Common myeloid progenitor, CD34-positive (primary cell): ENCODE measurements at places on chromosomes 11 and 22.

GRCh38 chr11:58000699-58001098 is 23.0 kb upstream of the OR9Q1 start:
- no peak for DNase-seq

- no peak for DNase-seq
Observed at GRCh38 chr22:16949561-16949960, 58.5 kb downstream of the GAB4 start.

DNA sequence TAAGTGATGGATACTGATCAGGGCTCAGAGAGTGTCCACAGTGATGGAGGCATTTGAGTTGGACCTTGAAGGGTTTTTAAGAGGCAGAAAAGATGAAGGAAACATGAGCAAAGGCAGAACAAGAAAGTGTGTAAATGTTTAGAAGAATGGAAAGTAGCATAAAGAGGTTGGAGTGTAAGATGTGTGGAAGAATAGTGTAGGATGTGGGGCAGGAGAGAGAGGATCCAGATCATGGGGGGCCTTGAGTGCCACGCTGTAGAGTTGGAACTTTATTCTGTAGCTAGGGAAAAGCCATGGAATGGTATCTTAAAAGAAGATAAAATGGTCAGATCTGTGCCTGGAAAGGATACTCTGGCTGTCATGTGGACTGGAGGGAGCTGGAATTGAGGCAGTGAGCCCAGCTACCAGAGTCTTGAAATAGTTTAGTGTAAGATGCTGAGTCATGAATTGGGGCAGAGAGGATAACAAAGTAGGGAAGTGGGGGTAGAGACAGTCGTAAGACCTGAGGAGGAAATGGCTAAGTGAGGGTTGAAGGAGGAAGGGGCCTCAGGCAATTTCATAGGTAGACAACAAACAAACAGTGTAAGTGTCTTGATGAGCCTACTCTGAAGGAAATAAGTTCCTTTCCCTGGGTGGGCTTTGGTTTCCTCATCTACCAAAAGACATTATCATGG is 6.7 kb downstream of the KCNE3 start:
- DNase-seq = peak; percentile 82

DNA sequence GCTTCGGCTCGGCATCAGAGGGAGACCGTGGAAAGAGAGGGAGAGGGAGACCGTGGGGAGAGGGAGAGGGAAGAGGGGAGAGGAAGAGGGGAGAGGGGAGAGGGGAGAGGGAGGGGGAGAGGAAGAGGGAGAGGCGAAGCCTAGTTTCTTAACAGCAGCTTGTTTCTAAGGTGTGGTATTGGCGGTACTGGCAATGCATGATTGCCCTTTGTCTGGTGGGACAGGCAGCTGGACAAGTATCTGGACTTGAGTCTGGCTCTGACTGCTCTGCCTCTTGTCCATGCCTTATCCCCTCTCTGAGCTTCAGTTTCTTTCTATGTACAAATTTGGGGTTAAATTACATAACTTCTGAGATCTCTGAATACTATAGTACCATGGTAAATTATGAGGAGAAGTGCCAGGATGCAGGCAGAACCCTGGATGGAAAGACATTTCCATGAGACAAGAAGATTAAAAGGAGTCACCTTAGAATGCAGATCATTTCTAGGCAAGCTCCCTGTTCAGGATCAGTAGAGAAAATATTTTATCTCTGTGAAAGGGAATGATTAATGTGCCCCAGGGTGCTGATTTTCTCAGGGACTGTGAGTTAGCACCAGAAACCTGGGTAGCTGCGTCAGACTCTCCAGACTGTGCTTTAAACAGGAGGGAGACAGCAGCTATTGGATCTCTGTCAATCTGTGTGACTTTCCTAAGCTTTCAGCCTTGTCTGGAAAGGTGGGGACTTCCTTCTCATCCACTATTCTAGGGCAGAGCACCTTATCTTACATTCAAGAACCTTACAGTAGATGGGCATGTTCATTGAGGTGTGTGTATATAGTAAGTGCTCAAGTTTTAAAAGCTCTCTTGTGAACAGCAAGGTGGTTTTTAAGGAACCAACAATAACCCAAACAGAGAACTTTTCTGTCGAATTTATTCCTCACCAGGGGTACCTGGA is 31.9 kb upstream of the CCDC90B start:
- DNase-seq = no peak

GRCh38 chr11:35162745-35163144 is 23.8 kb downstream of the CD44 start:
- DNase-seq = peak; percentile 88

DNA sequence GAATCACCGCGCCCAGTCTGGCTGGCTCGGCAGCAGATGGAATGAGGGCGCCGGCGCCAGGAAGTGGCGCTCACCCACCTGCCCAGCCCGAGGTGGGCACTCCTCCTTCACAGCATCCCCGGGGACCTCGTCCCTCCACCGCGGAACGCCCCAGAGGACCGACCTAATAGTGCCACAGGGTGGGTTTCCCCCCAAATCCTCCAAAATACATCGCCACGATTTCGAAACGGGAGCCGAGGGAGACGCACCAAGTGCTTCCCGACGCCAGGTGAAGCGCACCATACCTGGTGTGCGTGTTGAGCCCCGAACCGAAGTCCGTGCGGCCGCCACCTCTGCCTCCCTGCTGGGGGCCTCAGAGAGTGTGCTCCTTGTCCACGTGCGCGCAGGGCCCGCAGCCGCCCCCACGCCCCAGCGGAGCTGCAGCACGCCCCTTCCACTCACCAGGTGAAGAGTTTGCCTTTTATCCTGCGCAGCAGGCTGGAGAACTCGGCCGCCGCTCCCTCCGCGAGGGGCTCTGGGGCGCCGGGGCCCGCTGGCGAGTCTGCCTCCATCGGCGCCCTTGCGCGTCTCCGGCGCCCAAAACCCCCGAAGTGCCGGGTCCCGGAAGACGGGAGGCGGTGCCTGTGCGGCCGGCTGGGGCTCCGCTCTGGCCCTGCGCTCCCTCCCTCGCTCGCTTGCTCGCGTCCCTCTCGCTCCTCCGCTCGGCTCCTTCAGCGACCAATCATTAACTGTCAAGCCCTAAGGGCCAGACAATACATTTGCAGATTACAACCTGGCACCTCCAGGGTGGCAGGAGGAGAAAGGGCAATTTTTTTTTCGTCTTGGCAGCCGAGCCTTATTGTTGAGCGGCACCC is at the start of gene SLC35F2:
SLC35F2 (minus strand) TSS at position 571 of the 854 bp plus-strand sequence; CDS start at position 551, 20 bp downstream.
- DNase-seq = peak; percentile 83

DNA sequence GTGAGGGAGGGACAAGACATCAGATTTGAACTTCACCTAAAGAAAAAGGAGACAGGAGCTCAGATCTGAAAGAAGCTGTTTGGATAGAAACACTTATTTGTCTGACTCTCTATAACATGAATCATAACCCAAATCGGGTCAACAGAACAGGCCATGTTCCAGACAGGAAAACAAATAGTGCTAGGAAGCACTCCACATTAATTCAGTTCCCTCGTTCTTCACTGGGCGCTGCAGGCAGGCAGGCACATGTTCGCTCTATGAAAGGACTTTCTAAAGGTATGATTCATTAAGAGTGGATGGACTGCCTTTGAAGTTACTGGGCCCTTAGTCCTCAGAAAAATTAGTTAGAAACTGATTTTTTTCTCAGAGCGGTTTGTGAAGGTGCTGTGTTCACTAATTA is 137.5 kb upstream of the TRPC6 start:
- DNase-seq = no peak

DNA sequence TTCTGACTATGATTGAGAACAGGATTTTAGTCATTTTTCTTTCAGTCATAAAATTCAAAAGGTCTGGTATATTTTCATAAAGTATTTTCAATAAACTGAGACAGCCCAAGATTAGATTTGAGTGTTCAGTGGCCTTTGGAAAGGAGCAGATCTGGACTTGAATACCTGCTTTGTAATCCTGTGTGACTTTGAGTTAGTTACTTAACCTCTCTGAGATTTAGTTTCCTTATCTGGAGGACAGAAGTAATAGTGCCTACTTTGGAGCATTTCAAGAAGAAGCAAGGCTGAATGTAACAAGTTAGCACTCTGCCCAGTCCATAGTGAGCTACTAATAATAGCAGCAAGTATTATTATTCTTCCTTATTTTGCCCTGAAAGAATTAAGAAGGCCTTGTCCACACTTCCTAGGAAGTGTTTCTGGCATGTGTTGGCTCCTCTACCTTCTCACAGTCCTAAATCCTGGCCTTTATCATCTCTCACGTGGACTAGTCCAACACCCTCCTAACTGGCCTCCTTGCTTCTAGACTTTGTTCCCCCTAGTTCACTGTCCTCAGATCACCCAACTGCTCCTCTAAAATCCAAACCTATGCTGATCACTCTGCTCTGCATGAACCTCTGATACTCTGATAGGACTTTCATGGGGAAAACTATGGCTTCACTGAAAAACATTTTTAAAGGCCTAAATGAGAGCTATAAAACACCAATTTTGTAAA is 115.8 kb downstream of the PLEKHA7 start:
- DNase-seq = no peak

GRCh38 chr11:2130881-2131352 is 8.3 kb downstream of the IGF2 start:
- no peak for DNase-seq

- DNase-seq = no peak
Observed at GRCh38 chr11:133576351-133576750, 44.0 kb upstream of the OPCML start.

GRCh38 chr11:113475160-113475761 is at the start of gene DRD2:
TSS of gene DRD2 (minus strand) at chr11:113475398. CDS start at chr11:113424651, 50,747 bp downstream.
- peak; percentile 12 for DNase-seq

GRCh38 chr11:95923439-95923727 is 524 bp downstream of the MTMR2 start:
- DNase-seq = no peak

DNA sequence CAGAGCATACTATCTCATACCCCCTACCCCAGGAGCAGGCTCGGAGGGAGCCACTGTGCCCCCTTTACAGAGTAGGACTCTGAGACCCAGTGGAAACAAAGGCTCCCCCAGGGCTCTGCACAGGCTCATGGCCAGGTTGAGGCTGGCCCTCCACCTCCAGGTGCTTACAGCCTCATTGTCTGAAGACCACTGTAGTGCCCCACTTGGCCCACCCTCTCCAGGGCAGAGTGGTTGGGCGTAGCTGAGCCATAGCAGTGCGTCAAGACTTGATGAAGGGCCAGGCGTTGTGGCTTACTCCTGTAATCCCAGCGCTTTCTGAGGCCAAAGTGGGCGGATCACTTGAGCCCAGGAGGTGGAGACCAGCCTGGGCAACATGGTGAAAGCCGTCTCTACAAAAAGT is 1.7 kb downstream of the ANKRD13D start:
- DNase-seq = no peak

DNA sequence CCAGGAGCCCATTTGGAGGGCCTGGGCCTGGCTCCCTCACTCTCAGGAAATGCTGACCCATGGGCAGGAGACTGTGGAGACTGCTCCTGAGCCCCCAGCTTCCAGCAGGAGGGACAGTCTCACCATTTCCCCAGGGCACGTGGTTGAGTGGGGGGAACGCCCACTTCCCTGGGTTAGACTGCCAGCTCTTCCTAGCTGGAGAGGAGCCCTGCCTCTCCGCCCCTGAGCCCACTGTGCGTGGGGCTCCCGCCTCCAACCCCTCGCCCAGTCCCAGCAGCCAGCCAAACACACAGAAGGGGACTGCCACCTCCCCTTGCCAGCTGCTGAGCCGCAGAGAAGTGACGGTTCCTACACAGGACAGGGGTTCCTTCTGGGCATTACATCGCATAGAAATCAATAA is 37.1 kb downstream of the CDKN1C start:
- DNase-seq = no peak

GRCh38 chr22:27075028-27075678 is 417.8 kb downstream of the MIAT start:
- no peak for DNase-seq

DNA sequence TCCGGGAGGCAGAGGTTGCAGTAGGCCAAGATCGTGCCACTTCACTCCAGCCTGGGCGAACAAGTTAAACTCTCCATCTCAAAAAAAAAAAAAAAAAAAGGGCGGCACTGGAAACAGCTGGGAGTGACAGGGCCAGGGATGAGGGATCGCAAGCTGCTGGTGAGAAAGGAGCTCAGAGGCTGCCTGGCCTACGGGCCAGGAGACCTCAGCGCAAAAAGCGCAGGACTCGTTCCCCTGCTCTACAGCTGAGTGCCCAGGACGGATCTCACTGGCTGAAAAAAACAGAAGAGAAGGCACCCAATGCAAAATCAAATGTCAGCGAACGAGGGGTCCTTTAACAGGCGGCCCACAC is 650 bp upstream of the NUP50 start:
- no peak for DNase-seq

GRCh38 chr22:23144932-23145877 is at the start of gene RAB36:
TSS of gene RAB36 (plus strand) at chr22:23145477. CDS start at chr22:23146617, 1,140 bp downstream.
- DNase-seq = peak; percentile 94

DNA sequence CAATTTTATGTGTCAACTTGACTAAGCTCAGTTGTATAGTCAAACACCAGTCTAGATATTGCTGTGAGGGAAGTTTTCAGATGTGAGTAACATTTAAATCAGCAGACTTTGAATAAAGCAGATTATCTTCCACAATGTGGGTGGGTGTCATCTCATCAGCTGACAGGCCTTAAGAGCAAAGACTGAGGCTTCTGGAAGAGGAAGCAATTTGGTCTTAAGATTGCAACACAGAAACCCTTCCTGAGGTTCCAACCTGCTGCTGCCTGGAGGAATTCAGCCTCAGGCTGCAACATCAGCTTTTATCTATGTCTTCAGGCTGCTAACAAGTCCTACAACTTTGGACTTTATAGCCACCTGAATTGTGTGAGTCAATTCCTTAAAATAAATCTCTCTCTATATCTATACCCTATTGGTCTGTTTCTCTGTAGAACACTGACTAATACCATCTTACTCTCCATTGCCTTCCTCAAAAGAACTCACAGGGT is 277.2 kb upstream of the PLET1 start:
- DNase-seq = peak; percentile 33

DNA sequence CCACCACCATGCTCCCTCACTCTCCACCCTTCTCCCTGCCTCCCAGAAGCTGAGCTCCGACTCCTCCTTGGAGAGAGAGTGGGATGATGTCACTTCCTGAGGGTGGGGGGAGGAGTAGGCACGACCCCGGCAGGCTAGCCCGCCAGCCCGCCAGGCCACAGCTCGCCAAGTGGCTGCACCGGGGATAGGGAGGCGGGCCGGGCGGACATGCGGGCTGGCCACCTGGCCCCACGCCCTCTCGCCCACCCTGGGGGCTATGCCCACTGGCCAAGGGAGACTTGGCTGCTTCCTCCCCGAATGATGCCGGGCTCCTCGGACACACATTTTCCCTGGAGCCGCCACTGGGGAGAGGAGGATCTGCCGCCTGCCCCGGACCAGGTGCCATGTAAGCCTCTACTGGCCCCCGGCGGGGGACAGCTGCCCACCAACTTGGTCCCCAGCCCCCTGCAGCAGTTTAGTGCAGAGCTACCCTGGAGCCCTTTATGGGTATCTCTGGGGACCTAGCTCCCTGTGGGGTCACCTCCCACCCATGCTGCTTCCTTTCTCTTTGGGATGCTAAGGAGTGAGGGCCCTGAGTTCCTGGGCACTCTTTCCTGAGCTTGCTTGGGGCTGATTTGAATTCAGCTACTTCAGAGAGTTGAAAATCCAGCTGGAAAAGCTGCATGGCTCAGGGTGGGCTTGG is 33.7 kb upstream of the MYRF start:
- peak; percentile 44 for DNase-seq
